ENCODE measurements at places on chromosomes 5 and 9.
A peak's percentile ranks its signal among the peaks of the same experiment; 100 is the strongest.

DNA sequence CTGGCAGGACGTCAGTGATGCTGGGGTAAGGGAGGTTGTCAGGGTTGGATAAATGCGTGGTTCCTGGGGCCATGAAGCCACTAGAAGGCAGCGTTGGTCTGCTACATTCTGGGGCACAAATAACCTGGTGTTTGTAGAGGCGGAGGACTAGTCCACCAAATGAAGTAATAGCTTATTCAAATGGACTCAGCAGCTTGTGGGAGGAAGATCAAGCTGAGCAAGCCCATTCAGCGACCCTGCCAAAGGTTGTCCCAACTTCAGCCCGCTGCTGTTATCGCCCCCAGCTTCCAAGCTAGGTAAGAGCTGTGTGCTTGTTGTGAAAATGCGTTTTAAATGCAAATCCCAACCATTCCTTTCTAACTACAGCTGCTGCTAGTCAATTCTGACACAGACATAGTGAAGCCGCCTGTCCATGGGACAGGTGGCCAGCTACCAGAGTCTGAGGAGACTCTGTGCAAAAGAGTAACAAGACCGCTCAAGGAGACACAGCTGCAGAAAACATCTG is 7.6 kb upstream of the FAM240B start:
- no peak for DNase-seq

- DNase-seq = peak; percentile 22
These were observed 144.6 kb upstream of the OTULINL start for GRCh38 chr5:14436801-14437542.

- DNase-seq = no peak
These were observed 31.5 kb downstream of the HRH2 start for GRCh38 chr5:175689147-175689991.

DNA sequence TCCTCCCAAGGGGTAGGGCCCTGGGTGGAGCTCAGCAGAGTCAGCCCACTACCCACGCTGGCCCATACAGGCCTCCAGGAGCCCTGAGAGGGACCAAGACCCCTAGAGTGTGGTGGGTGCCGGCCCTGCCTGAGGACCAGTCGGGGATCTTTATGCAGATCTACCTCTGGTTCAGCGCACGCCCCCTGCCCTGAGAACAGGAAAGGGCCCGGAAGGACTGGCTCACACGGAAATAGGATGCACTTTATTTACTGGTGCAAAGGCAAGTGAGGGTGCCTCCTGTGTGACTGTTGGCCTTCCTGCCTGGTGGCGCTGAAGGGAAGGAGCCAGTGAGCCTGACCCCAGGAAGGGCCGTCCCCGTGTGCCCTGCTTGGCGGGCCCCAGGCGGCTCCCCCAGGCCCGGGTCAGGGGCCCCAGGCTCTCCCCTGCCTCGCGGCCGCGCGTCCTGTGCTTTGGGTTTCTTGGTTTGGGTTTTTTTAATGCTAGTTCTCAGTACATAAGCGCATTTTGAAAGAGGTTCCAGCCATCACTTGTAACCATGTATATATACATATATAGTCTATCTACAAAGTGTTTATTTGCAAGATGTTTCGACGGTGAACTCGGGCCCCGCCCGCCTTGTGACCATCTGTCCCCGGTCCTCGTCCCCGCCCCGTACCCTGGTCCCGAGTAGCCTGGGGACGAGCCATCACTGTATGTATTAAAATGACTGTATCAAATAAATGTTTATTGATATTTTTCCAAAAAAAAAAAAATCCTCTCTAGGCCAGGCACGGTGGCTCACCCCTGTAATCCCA is 76.4 kb upstream of the ROR2 start:
- no peak for DNase-seq

- DNase-seq = no peak
These were observed 4.7 kb upstream of the LCN2 start for GRCh38 chr9:128144239-128145181.

DNA sequence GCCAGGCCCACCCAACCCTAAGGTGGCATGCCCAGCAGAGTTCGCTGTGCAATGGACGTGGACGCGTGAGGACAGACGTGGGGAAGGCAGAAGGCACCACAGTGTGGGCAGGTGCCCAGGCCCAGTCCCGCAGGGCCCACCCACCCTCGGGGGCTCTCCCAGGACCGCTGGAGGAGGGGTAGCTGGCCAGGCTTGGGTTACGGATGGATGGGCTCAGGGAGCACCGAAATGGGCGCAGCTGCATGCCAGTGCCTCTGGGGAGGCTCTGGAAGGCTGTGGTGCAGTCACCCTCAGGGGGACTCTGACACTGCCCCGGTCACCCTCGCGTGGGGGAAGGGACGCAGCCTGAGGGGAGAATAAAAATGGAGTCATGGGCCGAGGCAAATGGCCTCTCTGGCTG is 9.6 kb upstream of the GPSM1 start:
- no peak for DNase-seq

GRCh38 chr9:15711931-15712330 is 159.1 kb downstream of the CCDC171 start:
- DNase-seq = no peak

- DNase-seq = no peak
These were observed 752.8 kb downstream of the IRX1 start for GRCh38 chr5:4348423-4348822.

DNA sequence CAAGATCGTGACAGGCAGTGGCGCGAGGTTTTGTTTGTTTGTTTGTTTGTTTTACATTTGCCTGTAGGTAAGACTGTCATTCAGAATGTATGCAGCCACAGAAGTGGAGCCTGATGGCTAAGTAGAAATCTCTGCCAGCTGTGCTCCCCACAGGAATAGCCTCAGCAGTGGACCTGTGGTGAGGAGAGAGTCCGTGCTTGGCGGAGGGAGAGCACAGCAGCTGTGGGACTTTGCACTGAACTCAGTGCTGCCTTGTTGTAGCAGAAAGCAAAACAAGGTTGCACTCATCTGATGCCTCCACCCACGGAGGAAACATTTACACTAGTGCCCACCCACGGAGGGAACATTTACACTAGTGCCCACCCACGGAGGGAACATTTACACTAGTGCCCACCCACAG is 4.4 kb upstream of the ZNF782 start:
- DNase-seq = no peak

DNA sequence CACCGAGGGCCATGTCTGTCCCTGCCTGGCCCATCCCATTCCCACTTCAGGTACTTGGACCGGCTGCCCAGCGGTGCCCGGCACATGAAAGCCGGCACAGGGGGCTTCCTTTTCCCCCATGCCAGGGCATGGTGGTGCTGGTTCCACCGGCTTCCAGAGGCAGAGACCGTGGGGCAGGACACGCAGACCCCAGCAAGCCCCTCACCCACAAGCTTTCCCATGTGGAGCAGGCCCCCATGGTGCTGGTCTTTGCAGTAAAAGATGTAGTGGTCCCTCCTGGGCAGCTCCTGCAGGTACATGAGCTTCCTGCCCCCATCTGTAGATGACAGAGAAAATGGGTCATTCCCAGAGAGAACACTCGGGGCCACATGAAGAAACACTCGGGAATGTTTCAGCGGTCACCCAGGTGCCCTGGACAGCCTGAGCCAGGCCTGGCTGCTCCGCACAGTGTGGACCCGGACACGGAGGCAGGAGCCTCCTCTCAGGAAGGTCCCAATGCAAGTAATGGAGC is 2.0 kb downstream of the OBP2B start:
- no peak for DNase-seq

- no peak for DNase-seq
These were observed 37.6 kb upstream of the ANGPTL2 start for GRCh38 chr9:127159949-127160610.

DNA sequence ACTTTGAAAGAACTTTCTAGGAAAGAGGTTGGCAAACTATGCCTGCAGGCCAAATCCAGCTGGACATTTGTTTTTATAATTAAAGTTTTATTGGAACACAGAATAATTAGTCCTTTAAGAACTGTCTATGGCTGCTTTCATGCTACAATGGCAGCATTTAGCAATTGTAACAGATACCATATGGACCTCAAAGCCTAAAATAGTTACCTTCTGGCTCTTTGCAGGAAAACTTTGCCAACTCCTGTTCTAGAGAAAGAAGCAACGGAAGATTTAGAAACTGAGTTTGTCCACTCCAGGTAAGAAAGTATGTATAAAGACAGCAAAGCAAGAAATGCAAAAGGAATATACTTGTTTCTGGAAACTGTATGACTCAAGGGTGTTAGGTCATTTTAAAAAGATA is 281.7 kb upstream of the TRPM3 start:
- DNase-seq = no peak

GRCh38 chr5:75964008-75964407 is 119.2 kb upstream of the SV2C start:
- no peak for DNase-seq

DNA sequence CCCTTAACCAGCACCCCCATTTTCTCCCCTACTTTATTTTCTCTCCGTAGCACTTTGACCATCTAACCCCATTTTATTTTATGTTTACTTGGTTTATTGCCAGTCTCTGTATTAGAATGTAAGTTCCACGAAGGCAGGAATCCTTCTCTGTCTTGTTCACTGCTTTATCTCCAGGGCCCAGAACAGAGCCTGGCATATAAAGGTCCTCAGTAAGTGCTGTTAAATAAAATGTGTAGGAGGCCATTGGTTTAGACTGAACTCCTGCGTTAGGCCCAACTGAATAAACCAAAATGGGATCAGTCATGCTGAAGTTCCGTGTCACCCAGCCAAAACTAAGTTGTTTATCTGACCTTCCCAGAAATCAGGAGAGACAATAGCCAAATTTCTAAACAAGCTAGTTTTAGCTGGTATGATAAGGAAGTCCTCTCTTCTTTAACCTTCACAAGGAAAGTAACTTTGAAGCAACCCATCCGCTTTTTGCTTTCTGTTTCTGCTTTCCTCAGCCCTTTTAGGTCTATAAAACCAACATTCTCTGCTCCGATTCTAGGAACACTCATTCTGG is 29.0 kb upstream of the CCNJL start:
- no peak for DNase-seq

GRCh38 chr5:15943487-15943886 is 236.1 kb downstream of the MARCHF11 start:
- DNase-seq = no peak

- DNase-seq = no peak
These were observed 353.3 kb downstream of the GADD45G start for GRCh38 chr9:89958086-89958485.

DNA sequence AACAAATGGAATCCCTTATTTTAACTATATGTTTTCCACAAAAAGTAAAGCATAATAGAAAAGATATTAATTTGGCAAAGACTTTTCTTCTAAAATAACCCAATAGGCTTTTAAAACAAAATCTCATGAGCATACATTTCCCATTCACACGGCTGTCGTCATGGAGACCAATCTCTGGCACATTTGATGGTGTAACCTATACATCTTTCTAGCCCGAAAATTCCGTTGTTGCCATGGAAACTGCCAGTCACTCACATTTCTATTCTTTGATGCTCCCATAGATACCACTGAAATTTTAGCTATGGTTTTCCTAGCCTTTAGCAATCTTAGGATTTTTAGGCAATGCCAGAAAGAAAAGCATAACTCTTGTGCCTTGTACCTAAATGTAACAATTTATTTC is 262.9 kb upstream of the TRPM3 start:
- no peak for DNase-seq

GRCh38 chr9:135468854-135469521 is 10.6 kb upstream of the PPP1R26 start:
- DNase-seq = peak; percentile 88

DNA sequence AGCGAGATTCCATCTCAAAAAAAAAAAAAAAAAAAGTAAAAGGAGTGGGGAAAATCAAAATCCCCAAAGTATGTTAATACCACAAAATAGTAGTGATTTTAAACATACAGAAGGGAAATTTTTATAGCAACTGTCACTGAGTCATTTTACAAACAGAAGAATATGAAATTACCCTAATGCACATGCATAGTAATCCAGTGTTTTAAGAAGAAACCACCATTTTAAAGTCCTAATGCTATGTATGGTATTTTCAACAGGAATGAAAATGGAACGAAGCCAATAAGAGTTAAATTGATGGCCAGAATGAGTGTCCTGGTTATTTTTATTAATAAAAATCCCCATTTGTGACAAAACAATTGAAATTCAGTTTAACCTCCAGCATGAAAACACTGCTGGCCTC is 26.7 kb upstream of the NXNL2 start:
- no peak for DNase-seq

- no peak for DNase-seq
These were observed 29.8 kb upstream of the GFPT2 start for GRCh38 chr5:180382926-180383325.

GRCh38 chr9:97604901-97605645 is 28.1 kb downstream of the TSTD2 start:
- no peak for DNase-seq

DNA sequence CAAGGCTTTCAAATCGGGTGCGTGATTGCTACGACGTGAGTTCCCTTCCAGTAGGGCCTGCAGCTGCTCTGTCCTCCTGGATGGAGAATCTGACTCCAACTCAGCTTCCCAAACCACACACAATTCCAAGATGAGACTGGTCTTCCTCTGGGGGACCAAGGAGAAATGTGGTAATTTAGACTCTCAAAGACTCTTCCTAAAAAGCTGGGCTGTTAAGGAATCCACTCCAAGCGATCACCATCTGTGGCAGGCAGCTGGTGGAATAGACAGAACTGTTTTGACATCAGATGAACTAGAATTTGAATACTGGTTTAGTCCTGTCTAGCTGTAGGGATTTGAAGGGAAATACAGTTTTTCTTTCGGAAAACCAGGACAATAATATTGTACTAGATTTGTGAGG is 130.7 kb upstream of the KLF4 start:
- no peak for DNase-seq

DNA sequence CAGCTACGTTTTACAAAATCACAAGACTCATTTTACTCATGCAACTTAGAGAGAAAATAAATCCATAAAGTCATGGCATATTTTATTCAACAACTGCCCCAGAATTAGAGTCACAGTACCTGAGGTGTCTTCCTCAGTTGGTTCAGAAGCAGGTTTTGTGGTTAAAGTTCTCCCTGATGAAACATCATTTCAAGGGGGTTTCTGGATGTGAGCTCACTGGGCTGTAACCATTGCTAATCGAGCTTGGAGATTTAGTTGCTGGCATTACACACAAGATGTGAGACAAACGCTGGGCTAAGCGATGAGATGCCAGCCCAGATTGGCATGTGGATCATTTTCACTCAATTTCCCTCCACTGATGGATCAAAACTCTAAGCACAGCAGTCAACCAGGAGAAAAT is 131.3 kb downstream of the PRELID2 start:
- no peak for DNase-seq

GRCh38 chr5:163564321-163564938 is 59.0 kb downstream of the MAT2B start:
- peak; percentile 78 for DNase-seq

GRCh38 chr9:38154501-38155421 is 85.7 kb upstream of the SHB start:
- DNase-seq = no peak

DNA sequence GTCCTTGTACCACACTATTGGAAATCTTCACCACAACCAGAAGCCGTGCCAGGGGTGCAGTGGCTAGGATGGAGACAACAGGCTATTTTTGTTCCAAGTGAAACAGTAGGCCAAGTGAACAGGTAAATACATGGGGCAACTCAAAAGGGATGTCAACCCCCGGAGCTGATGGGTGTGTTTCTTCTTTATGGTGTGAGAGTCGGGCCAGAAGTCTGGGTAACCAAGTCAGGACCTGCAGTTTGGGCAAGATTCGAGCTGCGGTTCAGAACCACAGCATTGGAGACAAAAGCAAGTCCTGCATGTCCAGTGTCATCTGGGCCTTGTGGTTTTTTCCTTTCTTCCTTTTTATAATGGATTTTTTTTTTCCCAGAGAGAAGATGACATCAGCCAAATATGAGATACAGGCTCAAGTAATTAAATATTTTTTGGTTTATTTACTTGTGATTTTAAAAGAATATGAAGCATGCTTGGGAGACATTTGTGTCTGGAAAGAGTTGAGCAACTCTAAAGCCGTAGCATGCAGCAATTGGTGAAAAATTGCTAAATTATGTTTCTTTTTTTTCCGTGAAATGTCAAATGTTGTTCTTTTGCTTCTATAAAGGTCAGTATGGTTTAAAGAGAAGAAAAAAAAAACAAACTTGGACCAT is 261.6 kb downstream of the ARRDC3 start:
- no peak for DNase-seq
